ENCODE measurements at places on chromosomes 1 and 21.
A peak's percentile ranks its signal among the peaks of the same experiment; 100 is the strongest.

- no peak for DNase-seq
These were observed 43.2 kb downstream of the PHACTR4 start for GRCh38 chr1:28412731-28413130.

DNA sequence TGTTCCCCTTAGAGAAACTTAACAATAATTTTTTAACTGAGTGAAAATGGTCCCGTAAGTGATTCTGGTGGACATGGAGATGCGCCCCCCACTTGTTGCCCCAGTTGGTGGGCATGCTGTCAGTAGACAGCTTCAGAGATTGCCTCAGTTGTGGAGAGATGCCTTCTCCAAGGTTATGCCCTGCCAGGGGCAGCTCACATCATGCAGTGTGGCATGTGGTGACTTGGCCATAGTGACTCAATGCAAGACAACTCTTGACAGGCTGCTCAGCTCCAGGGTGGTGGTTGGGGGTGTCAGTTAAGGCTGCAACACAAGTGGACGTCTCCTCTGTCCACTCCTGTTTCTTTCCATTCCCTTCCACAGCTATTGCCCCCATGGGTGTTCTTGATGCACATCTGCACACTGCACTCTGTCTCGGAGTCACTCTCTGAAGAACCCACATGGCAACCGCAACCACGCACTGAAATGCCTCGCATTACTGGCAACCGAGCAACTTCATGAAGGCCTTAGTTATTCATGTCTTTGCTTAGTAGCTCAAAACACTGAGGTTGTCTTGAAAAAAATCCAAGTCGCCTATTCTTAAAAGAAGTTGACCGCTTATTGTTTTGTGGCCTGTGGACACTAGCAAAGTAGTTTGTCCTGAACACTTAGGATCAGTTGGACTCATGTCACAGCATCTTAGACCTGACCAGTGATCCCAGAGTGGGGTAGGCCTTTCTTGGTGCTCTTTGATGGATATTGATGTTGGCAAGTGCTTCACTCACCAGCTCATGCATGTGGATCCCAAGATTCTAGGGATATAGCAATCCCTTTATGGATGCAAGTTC lies 54.8 kb upstream of the USP1 start:
- DNase-seq, result no peak

GRCh38 chr1:18557621-18558465 lies 72.8 kb upstream of the PAX7 start:
- no peak for DNase-seq

- no peak for DNase-seq
These were observed 28.4 kb downstream of the SYT2 start for GRCh38 chr1:202681736-202682420.

DNA sequence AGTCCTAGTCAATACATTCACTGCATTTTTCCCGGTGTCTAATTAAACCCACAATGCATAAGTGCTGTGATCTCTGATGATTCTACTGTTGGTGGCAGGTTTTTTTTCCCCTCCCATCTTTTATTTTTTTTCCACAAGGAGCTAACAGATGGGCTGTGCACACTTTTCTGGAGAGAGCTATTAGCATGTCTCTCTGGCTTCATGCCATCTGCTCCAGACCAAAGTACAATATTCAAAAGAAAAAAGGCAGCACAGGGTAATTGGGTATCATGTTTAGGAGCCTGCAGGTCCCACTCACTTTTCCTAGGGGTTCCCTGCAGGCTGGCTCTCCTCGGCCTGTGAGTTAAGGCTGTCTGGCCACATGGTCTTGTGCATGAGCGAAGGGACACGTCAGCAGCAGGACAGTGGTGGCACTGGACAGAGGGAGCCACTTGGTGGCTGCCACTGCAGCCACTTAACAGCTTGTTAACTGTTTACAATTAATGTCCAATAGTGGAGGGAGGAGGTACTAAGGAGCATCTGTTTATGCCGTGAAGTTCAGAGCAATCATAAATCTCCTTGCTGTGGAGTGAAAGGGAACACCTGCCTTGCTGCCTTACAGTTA lies 53.5 kb upstream of the C8B start:
- no peak for DNase-seq

- DNase-seq, result no peak
These were observed 14.1 kb downstream of the TMEM201 start for GRCh38 chr1:9602794-9603167.

- DNase-seq, result no peak
These were observed 3.3 kb upstream of the TOMM20 start for GRCh38 chr1:235131961-235132360.

DNA sequence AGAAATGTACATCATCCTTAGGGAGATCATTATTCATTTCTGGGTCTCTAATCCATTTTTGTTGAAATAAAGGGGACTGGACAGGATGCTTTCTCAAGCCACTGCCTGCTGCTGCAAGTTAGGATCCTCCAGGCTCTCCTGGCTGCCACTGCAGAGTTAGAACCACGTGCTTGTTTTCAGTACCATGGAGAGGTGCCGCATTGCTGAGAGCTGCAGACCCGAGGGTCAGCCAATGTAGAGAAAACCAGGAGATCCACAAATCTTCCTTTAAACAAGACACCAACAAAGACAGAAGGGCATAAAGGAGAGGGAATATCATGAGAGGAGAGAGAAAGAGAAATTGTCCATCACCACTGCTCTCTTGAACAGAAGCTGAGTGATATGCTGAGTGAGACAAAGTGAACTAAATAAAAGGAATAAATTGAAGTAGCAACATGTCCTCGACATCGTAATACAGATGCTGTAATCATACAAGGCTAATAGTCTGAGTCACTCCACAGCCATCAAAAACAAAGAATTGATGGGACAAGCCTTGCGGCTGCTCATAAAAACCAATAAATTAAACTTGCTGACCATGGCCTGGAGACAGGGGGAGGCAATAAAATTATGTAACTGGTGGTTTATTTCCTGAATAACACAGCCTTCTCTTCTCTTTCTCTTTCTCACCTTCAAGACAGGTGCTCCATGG lies 255.7 kb downstream of the OMA1 start:
- no peak for DNase-seq

- DNase-seq, result no peak
These were observed 9.0 kb upstream of the PLCH2 start for GRCh38 chr1:2466958-2467554.

DNA sequence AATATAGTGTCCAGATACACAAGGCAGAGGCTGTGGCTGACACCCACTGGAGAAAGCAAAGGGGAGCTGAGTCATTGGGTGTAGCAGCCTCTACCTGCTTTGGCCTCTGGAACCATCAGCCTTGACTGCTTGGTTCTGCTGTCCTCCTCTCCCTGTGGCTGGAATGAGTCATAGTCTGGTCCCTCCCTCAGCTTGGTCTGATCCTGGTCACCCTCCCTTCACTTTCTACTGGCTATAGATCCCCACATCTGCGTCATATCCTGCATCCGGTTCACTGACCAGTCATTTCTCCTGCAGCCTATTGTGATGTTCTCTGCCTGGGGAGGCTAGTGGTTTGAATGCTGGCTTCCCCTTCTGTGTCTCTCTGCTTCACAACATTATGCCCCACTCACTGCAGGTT lies 372.8 kb upstream of the DAB1 start:
- DNase-seq, result no peak

- DNase-seq, result no peak
These were observed 5.0 kb downstream of the SELP start for GRCh38 chr1:169624912-169625311.

DNA sequence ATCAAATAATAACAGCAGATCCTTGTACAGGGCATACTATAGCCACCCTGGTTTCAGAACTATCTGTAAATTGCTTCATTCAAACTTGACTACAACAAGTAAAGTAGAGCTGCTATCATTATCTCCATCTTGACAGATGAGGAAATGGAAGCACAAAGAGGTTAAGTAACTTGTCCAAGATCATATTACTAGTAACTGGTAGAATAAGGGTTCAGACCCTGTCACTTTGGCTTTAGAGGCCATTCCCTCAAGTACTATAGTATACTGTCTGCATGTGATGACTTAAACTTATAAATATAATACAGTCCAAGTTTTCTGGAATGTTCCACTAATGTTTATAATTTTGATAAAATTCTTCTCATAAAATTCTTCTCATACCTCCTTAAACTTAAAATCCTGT lies 24.8 kb downstream of the PGM1 start:
- DNase-seq, result no peak

DNA sequence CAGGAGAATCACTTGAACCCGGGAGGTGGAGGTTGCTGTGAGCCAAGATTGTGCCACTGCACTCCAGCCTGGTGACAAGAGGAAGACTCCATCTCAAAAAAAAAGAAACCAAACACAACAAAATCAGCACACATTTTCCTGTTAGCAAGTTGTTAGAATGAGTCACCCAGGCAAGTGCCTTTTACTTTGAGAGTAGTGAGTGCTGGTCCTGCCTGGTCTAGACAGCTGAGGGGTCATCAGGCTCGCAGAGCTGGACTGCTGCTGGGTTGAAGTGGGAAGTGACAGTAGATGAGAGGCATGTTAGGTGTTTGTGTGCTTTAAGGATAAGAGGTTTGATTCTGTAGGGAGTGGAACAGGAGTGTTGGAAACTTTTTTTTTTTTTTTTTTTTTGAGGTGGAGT lies 31.9 kb downstream of the GNPAT start:
- DNase-seq, result no peak

GRCh38 chr1:11645670-11646265 lies 8.5 kb downstream of the FBXO2 start:
- peak; percentile 71 for DNase-seq

DNA sequence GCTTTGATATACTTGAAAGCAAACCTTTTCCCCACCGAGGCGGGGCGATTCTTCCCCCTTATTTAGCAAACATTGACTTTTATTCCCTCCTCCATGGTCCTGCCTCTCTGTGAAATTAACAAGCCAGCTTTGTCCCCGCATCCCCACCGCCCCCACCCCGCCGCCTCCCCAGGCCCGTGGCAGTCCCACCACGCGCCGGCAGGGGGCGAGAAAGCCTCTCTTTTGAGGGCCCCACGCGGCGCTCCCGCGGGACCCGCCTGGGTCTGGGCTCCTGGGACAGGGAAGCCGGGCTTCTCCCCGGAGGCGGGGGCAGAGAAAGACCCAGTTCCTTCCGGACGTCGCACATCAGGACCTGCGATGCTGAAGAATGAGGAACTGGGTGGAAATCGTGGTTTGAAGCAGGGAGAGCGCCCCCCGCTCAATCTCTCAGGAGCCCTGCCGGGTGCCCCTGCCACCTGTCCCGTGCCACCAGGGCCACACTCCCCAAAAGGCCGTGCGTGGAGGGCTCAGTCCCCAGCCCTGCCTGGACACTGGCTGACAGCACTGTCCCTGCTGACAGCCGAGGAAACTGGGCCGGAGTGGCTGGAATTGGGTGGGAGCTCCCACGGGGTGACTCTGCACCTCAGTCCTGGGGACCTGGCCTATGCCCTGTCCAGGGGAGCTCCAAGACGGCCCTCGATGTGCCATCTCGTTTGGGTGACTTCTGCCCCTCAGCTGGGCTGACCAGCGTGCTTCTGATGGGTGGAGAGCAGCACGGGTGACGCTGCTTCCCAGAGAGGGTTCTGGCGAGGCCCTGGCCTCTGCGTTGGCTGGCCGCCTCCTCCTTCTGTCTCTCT lies 8.6 kb upstream of the ACTRT2 start:
- DNase-seq, result no peak

- DNase-seq, result no peak
These were observed 114.2 kb upstream of the IPO9 start for GRCh38 chr1:201714542-201715329.

- DNase-seq, result no peak
These were observed 1.6 kb upstream of the NKAIN1 start for GRCh38 chr1:31241321-31241720.

DNA sequence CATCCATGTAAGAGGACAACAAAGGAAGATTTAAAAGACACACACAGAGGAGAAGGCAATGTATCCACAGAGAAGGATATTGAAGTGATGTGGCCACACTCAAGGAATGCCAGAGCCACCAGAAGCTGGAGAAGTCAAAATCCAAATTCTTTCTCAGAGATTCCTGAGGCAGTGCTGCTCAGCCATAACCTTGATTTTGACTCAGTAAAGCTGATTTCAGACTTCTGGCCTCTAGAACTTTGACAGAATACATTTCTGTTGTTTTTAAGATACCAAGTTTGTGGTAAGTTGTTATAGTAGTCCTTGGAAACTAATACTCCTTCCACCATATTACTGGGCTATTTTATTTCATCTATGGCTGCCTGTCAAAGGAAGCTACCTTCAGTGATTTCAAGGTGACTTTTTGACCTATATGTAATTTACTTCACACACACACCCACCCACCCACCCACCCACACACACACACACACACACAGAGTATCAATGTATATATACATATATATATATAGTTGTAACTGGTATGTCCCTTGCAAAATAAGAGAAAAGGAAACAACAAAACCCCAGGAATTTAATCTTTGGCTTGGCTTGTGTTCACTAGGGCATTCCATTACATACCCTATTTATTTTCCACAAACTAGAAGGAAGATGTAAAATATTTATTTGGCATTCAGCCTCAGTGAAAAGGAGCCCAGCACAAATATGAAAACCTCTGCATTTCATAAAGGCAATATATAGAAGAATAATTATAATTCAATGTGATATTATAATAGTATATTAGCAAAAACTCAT lies 142.1 kb upstream of the PTGFR start:
- no peak for DNase-seq

DNA sequence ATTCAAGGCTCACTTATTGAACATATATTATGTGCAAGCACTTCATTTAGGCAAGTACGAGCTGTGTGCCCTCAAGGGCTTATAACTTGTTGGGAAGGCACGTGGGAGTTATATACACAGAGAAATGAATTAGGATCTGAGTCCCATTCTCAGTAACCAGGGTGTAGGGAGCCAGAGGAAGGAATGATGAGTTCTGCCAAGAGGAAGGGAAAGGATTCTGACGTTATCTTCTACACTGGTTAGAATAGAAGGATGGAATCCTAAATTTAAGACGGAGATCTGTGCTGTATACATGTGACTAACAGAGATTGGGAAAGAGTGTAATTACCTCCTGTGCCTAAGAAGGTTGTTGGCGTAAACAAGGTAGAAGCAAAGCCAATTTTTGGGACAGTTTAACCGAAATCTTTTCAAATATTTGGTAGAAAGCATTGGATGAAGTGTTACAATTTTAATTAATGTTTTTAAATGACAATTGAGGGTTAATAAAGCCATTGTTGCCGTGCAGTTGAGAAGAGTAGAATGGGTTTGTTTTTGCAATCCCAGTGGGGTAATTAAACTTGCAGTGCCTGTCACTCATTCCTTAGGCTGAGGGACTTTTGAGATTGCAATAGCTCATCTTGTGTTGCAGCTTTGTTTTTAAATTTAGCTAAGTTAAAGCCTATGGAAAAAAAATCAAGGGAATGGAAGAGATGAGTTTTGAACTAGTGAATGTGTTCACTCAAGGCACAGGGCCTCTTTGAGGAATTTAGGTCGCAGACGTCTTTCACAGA lies 177.2 kb downstream of the NFIA start:
- no peak for DNase-seq

GRCh38 chr1:51044834-51045233 lies 57.2 kb upstream of the C1orf185 start:
- no peak for DNase-seq

GRCh38 chr1:24190983-24191461 lies 3.9 kb upstream of the IFNLR1 start:
- no peak for DNase-seq

DNA sequence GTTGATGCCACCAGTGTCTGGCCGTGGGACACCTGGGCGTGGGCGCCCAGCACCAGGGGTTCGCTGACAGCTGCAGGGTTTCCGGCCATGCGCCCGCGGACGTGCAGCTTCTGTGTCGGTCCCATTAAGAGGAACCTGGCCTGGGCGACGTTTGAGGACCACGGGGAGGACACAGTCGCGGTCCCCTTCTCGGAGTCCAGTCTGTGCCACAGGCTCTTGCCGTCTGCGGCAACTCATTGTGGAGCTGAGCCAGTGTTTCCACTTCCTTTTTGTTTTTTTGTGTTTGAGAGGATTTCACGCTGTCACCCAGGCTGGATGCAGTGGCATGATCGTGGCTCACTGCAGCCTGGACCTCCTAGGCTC lies 1.6 kb upstream of the C1orf159 start:
- no peak for DNase-seq
